Kidney capillary endothelial cell (primary cell): ENCODE measurements at places on chromosomes 3 and 15.

DNA sequence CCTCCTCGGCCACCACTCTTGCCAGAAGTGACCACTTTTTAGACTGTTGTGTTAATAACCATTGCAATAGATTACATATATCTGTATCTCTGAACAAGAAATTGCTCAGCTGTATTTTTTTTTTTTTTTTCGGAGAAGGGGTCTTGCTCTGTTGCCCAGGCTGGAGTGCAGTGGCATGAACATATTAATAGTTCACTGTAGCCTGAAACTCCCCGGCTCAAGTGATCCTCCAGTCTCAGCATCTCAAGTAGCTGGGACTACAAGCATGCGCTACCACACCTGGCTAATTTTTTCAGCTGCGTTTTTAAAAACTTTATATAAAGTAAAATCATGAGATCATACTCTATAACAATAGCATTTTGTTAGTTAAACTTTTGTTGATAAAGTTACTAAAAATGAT, 609.0 kb downstream of the ZNF385D start:
- DNase-seq, result no peak

DNA sequence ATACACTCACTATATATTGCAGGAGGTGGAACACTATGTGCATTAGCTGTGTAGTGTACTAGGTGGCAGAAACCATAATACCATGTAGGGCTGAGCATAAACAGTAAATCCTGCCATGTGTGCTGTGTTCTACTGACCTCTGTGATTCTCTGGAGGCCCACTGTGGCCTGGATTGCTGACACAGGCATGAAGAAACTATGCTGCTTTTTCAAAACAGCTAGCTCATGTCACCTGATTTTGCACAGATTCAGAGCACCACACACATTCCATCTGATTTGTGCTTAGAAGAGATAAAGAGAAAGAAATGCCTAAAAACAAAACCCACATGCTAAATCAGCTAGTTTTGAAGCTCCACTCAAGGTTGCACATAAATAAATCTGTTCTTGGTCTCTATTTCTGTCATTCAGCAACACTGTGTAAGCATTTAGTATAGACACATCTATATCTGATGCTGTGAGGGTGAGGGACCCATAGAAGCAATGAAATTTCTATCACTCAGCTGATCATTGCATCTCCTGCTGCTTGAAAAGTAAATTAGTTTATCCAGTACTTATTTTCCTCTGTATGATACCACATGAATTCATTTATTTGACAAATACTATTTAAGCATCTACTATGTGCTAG, 1007.7 kb upstream of the SEMA6D start:
- no peak for DNase-seq

- DNase-seq, result no peak
Measured at GRCh38 chr3:61924991-61925390, 363.6 kb downstream of the PTPRG start.

- DNase-seq, result no peak
Measured at GRCh38 chr3:154625756-154626155, 195.8 kb upstream of the GPR149 start.

DNA sequence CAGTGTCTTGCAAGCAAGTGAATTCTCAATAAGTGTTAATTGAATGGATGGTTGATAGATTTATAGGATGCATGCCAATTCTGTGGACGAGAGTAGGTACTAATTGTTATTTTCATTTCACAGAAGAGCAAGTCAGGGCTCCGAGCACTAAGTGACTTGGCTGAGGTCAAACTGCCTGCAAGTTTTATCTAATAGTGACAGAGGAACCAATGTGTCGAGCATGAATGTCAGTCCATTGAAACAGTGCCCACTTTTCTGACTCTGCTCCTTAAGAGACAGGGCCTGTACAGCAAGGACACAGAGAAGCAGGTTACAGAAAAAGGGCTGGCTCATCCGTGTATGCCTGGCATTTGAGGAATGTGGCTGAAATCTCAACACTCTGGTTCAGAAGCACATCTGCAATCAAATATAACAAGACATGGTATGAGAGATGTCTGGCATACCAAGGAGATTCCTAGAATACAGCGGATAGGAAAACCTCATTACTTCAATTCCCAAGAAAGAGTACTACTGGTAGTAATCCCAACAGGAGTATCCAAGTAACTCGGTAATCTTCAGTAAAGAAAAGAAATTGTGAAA, 6.0 kb upstream of the B3GNT5 start:
- DNase-seq, result no peak

GRCh38 chr3:175493301-175493700, 634.2 kb downstream of the NAALADL2 start:
- DNase-seq, result no peak
